ENCODE measurements at places on chromosomes 6 and 20.

- no peak for DNase-seq
Measured at GRCh38 chr6:71496018-71496721, 207.6 kb downstream of the OGFRL1 start.

DNA sequence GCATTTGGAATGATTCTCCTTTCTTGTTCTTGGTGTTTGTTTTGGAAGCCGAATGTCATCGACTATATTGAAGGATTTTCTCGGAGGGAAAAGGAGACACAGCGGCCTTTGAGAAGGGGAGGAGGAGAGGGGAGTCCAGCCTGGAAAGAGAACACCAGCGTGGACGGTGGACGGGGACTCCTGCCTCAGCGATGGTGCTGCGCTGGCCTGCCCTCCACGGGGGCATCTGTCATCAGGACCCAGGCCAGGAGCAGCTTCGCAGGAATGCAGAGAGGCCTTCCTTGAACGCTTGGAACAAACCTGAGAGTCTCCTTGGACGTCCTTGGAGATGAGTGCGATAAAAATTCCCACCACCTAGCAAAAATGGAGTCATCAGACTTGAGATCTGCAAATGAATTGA is 8.3 kb upstream of the C6orf118 start:
- DNase-seq = no peak

- no peak for DNase-seq
Measured at GRCh38 chr6:10451828-10452509, 37.1 kb upstream of the TFAP2A start.

- no peak for DNase-seq
Measured at GRCh38 chr6:131368198-131368911, 204.7 kb upstream of the ARG1 start.

DNA sequence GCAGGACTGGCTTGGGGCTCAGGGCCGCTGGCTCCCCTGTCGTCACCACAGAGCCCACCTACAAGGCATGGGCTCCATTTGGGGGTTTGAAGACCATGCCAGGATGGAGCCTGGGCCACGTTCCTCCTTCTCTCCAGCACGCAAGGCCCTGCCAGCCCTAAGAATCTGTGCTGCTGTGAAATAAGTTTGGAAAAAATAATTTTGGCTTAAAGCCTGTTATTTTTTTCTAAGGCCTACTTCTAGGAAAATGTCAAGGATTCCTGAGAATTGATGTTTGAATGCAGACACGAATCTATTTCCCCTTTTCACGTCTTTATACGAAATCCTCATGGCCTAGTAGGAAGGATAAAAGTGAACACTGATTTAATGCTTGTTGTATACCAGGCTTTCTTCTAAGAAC is 107.5 kb downstream of the LRFN2 start:
- DNase-seq = no peak

- no peak for DNase-seq
Measured at GRCh38 chr20:3059489-3059888, 11.9 kb upstream of the OXT start.

DNA sequence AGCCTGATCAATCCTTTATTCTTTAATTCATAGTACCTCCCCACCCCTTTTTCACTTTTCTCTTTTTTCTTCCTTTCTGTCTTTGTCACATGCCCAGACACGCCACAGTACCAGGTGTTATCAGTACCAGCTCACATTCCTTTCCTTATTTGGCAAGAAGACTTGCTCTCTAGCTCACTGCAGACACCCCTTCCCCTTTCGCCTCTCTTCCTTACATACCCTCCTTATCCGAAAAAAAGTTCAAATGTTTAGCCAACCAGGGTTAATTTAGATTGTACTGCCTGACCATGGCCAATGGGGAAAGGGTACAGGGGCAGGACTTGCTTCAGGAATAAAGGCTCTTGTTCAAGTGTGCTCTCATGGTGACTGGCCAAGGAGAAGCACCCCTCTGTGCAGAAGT is 9.3 kb upstream of the SIRPB2 start:
- no peak for DNase-seq

- DNase-seq = no peak
Measured at GRCh38 chr20:58747211-58747610, 54.6 kb downstream of the NPEPL1 start.

DNA sequence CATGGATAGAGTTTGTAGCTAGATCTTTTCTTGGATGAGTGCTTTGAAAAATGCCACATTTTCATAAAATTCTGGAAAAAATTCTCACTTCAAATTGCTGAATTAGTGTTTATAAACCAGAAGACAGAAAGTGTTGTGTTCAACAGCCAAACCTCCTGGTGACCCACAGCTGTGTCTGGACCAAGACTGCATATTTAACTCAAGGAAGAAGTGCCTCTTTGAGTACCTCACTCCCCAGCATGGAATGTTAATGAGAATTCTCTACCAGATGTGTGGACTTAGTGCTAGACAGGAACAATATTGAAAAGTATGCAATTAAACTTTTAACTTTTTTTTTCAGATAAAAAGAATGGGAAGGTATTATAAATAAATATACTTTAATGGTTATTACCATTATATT is 609.3 kb downstream of the COL12A1 start:
- no peak for DNase-seq

DNA sequence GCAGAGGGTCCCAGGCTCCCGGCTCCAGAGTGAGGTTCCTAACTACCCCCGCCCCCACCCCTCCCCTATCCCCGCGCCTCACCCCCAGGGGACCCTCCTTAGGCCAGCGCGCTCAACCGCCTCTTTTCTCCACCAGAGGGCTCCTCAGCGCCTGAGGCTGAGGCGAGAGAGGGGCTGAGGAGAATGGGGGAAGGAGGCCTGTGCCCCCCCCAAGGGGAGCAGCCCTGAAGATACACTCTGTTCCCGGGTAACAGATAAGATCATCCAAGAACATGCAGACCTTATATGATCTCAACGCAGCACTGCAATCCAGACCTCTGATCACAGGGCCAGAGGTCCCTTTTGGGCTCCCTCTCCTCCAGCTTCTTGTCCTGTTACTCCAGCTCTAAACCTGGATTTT is 43.3 kb upstream of the MRPS10 start:
- no peak for DNase-seq

- DNase-seq = no peak
Measured at GRCh38 chr20:38771621-38772020, 23.4 kb downstream of the ACTR5 start.

- peak; percentile 84 for DNase-seq
Measured at GRCh38 chr6:30490026-30490876, 942 bp downstream of the HLA-E start.

DNA sequence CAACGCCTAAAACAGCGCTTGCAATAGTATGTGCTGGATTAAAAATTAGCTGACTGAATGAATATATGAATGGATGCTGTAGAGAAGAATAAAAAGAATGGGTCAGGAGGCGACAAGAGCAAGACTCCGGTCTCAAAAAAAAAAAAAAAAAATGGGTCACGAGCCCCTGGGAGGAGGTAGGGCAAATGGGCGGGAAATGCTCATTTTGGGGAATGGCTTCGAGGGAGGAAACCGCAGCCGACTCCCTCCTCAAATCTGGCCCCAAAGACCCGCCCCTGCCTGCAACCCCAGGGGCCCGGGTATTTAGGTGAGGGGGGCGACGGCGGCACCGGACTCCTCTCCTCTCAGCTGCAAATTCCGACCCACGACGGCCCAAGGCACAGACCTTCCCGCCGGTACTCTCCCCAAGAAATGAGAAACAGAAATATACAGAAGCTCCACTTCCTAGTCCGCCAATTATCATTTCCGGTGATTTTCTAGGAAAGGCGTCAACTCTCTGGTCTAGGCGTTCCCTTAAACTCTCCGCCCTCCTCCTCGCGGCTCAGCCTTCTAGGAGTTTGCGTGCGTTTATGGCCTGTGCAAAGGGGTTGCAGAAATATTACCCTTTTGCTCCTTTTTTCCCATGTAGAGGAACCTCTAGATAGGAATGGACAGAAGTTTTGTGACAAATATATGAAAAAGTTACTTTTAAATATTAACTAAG is at the start of gene ZNF311:
ZNF311 (minus strand) TSS at position 133 of the 703 bp plus-strand sequence. CDS start 1,361 bp downstream, outside the sequence.
- peak; percentile 56 for DNase-seq

DNA sequence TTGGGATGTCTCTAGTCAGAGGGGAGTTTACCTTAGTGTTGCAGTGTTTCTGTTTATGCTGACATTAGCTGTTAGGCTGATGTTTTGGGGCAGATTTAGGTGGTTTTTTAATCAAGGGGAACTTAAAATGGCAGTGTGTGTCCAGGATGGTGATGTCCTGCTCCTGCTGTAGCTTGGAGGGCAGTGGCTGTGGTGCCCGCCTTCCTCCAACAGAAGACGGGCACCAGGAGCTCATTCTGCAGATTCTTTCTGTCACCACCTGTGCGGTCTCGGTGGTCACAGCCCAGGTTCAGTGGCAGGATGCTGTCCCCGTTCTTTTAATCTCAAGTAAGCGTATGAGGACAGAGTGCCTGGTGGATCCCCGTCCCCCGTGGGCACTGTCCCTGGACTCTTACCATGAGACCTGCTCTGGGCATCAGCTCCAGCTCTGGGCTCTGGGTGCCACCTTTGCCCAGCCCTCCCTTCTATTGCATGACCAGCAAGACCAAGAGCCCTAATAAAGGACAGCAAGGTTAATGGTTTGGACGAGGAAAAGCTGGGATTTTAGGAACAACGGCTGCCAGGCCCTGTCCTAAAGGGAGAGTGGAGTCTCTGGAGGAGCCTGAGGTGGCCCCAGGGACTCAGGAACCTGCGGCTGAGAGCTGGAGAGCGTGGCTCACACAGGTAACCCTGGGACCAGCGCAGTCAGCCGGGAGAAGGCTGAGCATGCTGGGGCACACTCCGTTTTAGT is 217.3 kb downstream of the ERMARD start:
- no peak for DNase-seq

DNA sequence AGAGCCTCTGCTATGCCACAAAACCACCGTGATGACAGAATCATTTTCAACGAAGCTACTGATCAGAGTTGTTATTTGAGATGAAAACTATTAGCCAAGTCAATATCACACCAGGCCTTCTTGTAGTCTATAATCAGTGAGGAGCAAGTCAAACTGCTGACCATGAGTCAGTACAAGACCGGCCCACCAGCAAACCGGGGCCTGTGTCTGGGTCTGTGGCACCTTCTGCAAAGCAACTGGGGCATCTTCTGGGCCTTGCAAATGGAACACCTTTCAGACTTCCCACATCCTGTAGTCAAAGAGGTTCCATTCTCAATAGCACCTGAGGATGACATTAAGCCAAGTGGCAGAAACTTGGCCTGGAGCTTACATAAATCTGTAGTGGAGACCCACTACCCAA is 38.5 kb downstream of the CPXM1 start:
- no peak for DNase-seq

DNA sequence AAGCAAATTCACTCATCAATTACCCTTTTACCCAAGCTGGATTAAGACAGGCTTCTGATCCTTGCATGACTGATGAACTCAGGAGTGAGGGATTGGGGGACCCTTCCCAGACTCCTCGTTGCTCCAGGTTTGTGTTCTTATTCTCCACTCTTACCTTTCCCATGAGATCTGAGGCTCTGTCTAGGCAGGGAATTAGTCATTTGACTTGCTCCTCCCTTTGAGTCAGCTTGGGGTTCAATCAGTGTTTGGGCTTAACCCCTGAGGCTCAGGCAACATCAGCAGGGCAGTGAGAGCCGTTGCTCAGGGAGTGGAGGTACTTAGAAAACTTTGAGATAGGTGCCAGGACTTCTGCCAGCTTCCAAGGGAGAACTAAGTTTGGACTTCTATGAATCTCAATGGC is 20.7 kb upstream of the TOX2 start:
- DNase-seq = no peak

- no peak for DNase-seq
Measured at GRCh38 chr6:63816982-63817436, 181.4 kb downstream of the PHF3 start.

DNA sequence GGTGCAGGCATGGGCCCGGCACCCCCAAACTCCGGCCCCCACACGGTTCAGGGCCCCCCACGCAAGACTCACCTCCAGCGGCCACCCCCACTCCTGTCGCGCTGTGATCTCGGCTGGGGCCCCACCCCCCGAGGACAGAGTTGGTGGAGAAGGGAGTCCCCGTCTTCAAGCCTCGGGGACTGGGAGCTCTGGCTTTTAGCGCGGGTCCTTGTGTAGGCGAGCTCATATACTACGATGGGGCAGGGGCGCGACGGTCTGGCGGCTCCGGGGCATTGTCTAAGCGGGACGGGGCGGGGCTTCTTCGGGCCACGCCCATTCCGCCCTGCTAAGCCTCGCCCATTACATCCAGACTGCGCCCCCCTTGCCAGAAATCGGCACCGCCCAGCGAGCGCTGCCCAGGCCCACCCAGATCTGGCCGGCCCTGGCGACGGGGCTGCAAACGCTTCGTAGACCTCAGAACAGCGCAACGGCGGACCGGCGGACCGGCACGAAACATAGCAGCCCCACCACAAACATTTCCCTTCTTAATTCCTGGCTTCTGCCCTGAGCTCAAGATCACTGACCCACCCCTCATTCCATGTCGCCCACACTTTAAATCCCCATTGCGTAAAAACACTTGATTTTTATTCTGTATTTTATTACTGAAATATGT is 1.0 kb upstream of the DDAH2 start:
- peak; percentile 66 for DNase-seq

DNA sequence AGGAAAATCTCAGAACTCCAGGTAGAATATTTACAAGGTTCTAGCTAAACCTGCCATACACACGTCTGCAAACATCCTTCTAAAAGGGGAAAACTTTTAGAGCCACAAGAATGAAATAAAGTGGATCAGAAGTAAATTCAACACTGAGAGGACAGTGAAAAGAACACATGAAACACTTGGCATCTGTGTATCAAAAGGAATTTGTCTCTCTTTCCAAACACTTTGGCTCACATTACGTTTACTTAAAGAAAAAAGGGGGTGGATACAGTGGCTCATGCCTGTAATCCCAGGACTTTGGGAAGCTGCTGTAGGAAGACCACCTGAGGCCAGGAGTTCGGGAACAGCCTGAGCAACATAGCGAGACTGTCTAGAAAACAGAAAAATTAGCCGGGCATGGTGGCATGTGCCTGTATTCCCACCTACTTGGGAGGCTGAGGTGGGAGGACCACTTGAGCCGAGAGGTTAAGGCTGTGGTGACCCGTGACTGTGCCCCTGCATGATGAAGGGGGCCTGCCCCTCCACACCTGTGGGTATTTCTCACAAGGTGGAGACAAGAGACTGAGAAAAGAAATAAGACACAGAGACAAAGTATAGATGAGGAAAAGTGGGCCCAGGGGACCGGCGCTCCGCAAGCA is 35.4 kb downstream of the NINL start:
- DNase-seq = no peak

DNA sequence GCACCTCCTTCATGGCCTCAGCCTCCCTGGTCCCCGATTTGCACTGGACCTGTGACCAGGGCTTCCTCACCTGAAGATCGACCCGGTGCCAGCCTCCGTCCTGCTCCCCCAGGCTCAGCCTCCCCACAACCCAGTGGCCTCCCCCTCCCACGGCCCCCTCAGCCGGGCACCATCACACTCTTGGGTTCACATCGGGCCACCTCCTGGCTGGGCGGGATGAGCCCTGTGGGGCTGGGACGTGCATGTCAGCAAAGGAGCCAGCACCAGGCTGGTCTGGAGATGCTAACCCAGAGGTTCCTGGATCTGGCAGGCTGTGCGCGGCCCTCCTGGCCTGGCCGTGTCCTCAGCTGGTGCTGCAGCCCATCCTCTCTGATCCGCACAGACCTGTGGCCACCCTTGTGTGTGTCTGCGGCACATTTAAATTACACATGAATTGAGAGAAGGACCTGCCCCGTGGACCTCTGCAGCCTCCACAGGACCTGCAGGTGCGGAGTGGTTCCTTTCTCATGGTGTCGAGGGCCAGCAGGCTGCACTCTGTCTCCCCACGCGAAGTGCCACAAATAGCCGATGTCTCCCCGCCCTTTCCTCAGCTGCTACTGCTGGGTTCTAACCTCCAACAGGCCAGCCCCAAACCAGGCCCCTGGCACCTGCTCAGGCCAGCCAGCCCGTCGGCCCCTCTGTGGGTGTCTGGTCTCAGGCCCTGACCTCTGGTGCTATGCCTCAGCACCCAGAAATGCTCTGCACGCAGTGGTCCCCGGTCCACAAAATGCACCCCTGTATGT is 237.5 kb downstream of the ERMARD start:
- no peak for DNase-seq

GRCh38 chr6:114648847-114649246 is 306.0 kb upstream of the HS3ST5 start:
- DNase-seq = no peak
